ENCODE measurements at places on chromosomes 2 and 18. TPM values are rescaled to one million over a fixed set of nuclear protein-coding genes. Genes with fewer than 3 reads are reported as not detected.

GRCh38 chr2:9972621-9973479, 21.4 kb downstream of the GRHL1 start:
- no peak overlapping the region for H3K4me3 ChIP-seq
- H3K4me1 ChIP-seq = no peaks in the 10 kb centered on the region
- no peak for DNase-seq
- H3K27ac ChIP-seq = no peak overlapping the region
- no peaks in the 10 kb centered on the region for H3K27me3 ChIP-seq

DNA sequence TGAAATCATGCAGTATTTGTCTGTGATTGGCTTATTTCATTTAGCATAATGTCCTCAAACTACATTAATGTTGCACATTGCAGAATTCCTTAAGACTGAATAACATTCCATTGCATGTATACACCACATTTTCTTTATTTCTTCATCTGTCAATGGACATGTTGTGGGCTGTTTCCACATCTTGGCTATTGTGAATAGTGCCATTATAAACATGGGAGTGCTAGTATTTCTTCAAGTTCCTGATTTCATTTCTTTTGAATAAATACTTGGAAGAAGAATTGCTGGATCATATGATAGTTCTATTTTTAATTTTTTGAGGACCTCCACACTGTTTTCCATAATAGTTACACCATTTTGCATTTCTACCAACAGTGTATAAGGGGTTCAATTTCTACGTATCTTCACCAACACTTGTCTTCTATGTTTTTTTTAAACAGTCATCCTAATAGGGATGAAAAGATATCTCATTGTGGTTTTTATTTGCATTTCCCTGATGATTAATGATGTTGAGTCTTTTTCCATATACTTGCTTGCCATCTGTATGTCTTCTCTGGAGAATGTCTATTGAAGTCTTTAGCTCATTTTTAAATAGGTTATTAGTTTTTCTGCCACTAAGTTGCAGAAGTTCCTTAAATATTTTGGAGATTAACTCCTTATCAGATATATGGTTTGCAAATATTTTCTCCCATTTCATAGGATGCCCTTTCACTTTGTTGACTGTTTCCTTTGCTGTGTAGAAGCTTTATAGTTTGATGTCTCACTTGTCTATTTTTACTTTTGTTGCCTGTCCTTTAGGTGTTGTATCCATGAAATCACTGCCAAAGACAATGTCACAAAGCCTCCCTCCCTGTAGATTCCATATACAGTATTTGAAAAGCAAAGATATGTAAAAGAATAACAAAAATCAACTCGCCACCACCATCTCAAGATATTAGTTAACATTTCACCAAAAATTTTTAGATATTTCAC, 14.6 kb downstream of the FBXO11 start:
- H3K4me1 ChIP-seq = peaks cover 19% of the 10 kb centered on the region
- no peak overlapping the region for H3K27ac ChIP-seq

- H3K27me3 ChIP-seq = no peaks in the 10 kb centered on the region
- H3K36me3 ChIP-seq = no peaks in the 10 kb centered on the region
- no peaks in the 10 kb centered on the region for H3K4me1 ChIP-seq
- no peak overlapping the region for H3K27ac ChIP-seq
These were observed 80.0 kb upstream of the TMEM200C start for GRCh38 chr18:5975111-5976002.

DNA sequence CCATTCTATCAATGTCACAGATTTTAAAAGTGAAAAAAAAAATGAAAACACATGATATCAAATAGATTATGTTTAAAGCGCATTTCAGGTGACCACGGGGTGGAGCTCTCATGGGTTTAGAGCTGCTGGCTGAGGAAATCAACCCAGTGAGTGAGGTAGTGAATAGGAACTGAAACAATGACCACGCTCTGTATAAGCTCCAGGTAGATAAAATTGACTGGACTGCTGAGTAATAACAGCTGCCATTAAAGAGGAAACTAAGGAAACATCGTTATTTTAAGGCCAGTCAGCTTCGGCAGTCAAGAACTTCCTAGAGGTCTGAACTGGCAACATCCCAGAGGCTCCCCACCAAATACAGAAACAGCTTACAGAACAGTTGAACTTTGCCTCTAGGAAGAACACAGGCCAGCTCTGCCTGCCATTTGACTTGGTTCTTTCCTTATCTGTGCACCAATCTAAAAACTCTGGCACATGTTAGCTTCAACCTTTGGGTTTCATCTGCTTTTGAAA, 185.9 kb downstream of the PDE1A start:
- no peaks in the 10 kb centered on the region for H3K27me3 ChIP-seq
- H3K4me1 ChIP-seq = no peaks in the 10 kb centered on the region
- DNase-seq = peak; percentile 24
- H3K27ac ChIP-seq = no peak overlapping the region
- no peaks in the 10 kb centered on the region for H3K36me3 ChIP-seq

- no peak overlapping the region for H3K4me3 ChIP-seq
- H3K27me3 ChIP-seq = no peaks in the 10 kb centered on the region
- no peaks in the 10 kb centered on the region for H3K4me1 ChIP-seq
- H3K36me3 ChIP-seq = no peaks in the 10 kb centered on the region
These were observed 212.1 kb upstream of the NCKAP5 start for GRCh38 chr2:133780099-133780996.

KCNE4 gene
- total RNA-seq = not detected

EFR3B gene
- total RNA-seq = 0.05 TPM

CCBE1 gene
- total RNA-seq = not detected

- no peaks in the 10 kb centered on the region for H3K36me3 ChIP-seq
- H3K4me3 ChIP-seq = no peak overlapping the region
- DNase-seq = no peak
These were observed 119.4 kb downstream of the PARD3B start for GRCh38 chr2:204664708-204665121.

DNA sequence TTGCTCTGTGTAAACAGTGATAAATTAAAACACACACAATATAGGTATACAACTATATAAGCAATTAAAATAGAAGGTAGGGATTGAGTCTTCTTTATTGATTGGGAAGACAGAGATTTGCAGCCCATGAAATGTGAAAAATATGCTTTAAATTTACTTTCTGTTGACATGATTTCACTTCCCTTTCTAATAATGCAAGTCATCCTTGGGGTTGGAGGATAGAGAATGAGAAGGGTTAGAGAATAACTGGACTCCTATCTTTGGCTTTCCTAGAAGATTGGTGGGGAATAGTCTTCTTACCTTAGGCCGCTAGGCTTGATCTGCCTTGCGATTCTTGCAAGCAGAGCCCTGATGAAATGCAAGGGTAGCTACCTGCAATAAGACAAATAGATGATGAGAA, 339.8 kb downstream of the NYAP2 start:
- no peaks in the 10 kb centered on the region for H3K4me1 ChIP-seq
- no peak overlapping the region for H3K4me3 ChIP-seq
- no peak for DNase-seq
- no peak overlapping the region for H3K27ac ChIP-seq
- H3K27me3 ChIP-seq = no peaks in the 10 kb centered on the region

NR4A2 gene
- total RNA-seq = 266 TPM

DNA sequence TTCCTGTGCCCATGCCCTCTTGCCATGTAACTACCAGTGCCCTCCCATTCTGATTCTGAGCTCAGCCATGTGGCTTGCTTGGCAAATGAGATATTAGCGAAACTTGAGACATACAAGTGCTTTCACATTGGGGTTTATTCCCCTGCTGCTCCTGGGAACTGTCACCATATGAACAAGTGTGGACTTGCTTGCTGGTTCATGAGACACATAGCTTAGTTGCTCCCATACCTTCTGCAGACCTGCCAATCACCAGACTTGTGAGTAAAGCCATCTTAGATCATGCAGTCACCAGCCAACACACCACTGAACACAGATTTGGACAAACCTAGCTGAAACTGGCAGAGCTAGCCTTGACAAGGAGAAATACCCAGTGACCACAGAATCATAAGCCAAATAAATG, 155.1 kb downstream of the SS18 start:
- H3K4me1 ChIP-seq = no peaks in the 10 kb centered on the region
- no peak for DNase-seq
- H3K27me3 ChIP-seq = peaks cover 2% of the 10 kb centered on the region
- H3K36me3 ChIP-seq = no peaks in the 10 kb centered on the region

DNA sequence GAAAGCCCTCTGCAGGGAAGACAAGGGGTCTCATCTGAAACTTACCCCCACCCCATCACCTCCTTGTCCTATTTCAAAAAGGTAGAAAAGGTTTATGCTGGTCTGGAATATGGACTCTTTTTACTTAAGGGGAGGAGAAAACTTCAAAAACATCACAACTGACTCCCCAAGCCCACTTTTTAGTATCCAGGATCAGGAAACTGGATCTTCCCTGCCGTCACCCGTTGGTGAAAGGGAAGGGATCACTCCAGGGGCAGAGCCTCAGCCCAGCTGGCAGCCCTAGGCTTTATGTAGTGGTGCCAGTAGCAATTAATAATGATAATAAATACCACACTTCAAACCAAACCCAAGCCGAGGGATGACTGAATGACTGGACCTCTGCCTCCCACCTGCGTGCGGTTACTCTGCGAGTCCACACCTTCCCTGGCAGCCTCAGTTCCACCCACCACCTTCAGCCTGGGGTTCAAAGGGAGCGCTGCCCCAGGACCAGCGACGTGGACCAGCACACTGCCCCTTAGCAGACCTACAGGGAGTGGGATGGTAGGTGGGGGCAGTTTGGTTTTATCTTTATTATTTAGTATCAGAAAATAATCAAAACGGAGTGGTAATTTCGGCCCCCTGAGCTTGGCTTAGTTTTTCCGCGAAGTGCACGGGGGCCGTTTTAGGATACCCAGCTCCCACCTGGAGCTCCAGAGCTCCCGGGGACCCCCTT, 4.9 kb upstream of the GATA6 start:
- H3K27ac ChIP-seq = no peak overlapping the region
- no peak for DNase-seq
- H3K27me3 ChIP-seq = peaks cover 58% of the 10 kb centered on the region
- no peak overlapping the region for H3K4me3 ChIP-seq

SCN1A gene
- not detected for total RNA-seq

IGFBP5 gene
- not detected for total RNA-seq

- no peak overlapping the region for H3K27ac ChIP-seq
- no peaks in the 10 kb centered on the region for H3K36me3 ChIP-seq
- no peaks in the 10 kb centered on the region for H3K4me1 ChIP-seq
- H3K27me3 ChIP-seq = no peaks in the 10 kb centered on the region
These were observed 40.9 kb upstream of the RGPD4 start for GRCh38 chr2:107785756-107786155.

DNA sequence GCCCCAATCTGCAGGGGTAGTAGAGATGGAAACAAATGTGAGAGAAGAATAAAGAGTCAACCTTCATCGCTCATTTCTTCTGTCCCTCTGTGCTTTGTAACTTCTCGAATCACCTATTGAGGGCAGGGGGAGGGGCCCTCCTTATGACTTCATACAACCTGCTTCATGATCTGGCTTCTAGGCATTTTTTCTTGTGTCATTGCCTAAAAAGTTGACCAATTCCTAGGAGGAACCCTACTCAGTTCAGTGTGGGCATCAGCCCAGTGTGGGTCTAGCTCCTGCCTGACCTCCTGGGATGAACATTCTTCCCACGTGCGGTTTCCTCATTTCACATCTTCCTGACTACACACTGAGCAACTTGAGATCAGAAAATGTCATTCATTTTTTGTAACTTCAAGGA, 46.3 kb upstream of the CREB1 start:
- no peak overlapping the region for H3K27ac ChIP-seq
- H3K4me3 ChIP-seq = no peak overlapping the region
- H3K4me1 ChIP-seq = peaks cover 4% of the 10 kb centered on the region
- DNase-seq = no peak
- H3K36me3 ChIP-seq = no peaks in the 10 kb centered on the region
- no peaks in the 10 kb centered on the region for H3K27me3 ChIP-seq

DNA sequence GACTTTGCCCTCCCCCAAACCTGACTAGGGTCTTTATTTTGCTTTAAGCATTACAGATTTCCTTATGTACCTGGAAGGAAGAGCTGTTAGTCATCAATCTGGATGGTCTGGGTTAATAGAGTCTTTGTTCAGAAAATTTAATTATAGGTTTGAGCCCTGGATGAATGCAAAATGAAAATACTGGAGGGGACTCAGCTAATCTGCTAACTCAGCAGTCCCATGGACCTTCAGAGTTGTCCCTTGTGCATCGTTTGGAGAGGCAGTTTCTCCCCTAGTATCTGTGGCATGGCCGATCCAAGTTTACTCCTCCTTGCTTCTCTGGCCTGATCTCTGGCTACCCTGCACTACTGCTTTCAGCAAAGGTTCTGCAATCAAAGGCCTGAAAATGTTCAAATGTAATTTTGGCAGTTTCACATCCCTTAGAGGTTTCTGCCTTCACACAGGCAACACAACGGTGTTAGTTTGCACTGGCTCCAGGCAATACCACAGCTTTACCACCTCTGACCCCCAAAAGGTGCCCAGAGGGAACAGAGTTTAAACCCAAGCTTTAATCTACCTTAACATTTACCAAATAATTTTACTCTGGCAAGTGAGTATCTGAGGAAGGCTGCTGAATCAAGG, 134.3 kb downstream of the THADA start:
- H3K4me3 ChIP-seq = no peak overlapping the region
- no peak overlapping the region for H3K27ac ChIP-seq
- no peaks in the 10 kb centered on the region for H3K36me3 ChIP-seq
- no peak for DNase-seq

ATF2 gene
- total RNA-seq = 74.4 TPM

- DNase-seq = no peak
- peaks cover 61% of the 10 kb centered on the region for H3K36me3 ChIP-seq
- H3K4me3 ChIP-seq = no peak overlapping the region
- no peaks in the 10 kb centered on the region for H3K4me1 ChIP-seq
- H3K27me3 ChIP-seq = no peaks in the 10 kb centered on the region
- no peak overlapping the region for H3K27ac ChIP-seq
These were observed 36.3 kb downstream of the SMAD4 start for GRCh38 chr18:51066273-51066672.

ANKRD29 gene
- not detected for total RNA-seq

GRCh38 chr2:235898766-235899165, 269.4 kb downstream of the GBX2 start:
- no peaks in the 10 kb centered on the region for H3K27me3 ChIP-seq
- H3K4me3 ChIP-seq = no peak overlapping the region
- DNase-seq = no peak

- H3K36me3 ChIP-seq = no peaks in the 10 kb centered on the region
- no peak overlapping the region for H3K27ac ChIP-seq
- no peak for DNase-seq
- H3K4me1 ChIP-seq = peaks cover 8% of the 10 kb centered on the region
- H3K4me3 ChIP-seq = no peak overlapping the region
These were observed 192.8 kb upstream of the PXDN start for GRCh38 chr2:1937066-1937465.

COL5A2 gene
- total RNA-seq = 0.63 TPM

- no peaks in the 10 kb centered on the region for H3K36me3 ChIP-seq
- H3K27me3 ChIP-seq = no peaks in the 10 kb centered on the region
- H3K4me1 ChIP-seq = peaks cover 10% of the 10 kb centered on the region
- H3K27ac ChIP-seq = no peak overlapping the region
- H3K4me3 ChIP-seq = no peak overlapping the region
These were observed 30.0 kb upstream of the OTOF start for GRCh38 chr2:26507932-26508331.

SETBP1 gene
- 46.6 TPM for total RNA-seq

GRCh38 chr2:31287654-31288053, 53.7 kb downstream of the EHD3 start:
- H3K27me3 ChIP-seq = no peaks in the 10 kb centered on the region
- no peaks in the 10 kb centered on the region for H3K4me1 ChIP-seq

ALPG gene
- total RNA-seq = not detected

- H3K27me3 ChIP-seq = no peaks in the 10 kb centered on the region
- H3K4me3 ChIP-seq = no peak overlapping the region
- H3K27ac ChIP-seq = no peak overlapping the region
- H3K4me1 ChIP-seq = no peaks in the 10 kb centered on the region
- no peaks in the 10 kb centered on the region for H3K36me3 ChIP-seq
- DNase-seq = no peak
These were observed 12.4 kb downstream of the ADRA2B start for GRCh38 chr2:96103761-96104486.
